ENCODE measurements at places on chromosomes 12 and 14. TPM values are rescaled to one million over a fixed set of nuclear protein-coding genes. Genes with fewer than 3 reads are reported as not detected.

- peak overlapping the region; percentile 14 for H3K4me3 ChIP-seq
- peak; percentile 92 for DNase-seq
- peaks cover 7% of the 10 kb centered on the region for H3K27me3 ChIP-seq
- H3K36me3 ChIP-seq, result no peaks in the 10 kb centered on the region
- peaks cover 16% of the 10 kb centered on the region for H3K4me1 ChIP-seq
- peak overlapping the region; percentile 34 for H3K27ac ChIP-seq
These were observed 193.9 kb downstream of the EMP1 start for GRCh38 chr12:13390381-13390861.

DNA sequence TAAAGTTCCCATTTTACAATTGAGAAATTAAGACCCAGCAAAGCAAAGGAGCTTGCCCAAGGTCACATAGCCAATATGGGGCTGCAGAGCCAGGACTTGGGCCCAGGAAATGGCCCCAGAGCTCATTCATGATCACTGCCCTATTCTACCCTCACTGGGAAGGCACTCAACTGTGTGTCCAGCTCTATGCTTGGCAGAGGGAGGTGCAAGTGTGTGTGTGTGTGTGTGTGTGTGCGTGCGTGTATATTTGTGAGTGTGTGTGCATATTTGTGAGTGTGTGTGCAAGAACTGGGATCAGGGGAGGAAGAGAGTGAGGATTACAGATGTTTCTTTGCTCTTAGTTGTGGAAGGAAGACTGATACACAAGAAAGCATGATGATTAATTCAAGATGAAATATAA is 151.2 kb upstream of the CRY1 start:
- no peak overlapping the region for H3K4me3 ChIP-seq
- DNase-seq, result no peak
- peaks cover 6% of the 10 kb centered on the region for H3K27me3 ChIP-seq
- no peak overlapping the region for H3K27ac ChIP-seq
- no peaks in the 10 kb centered on the region for H3K36me3 ChIP-seq

DNA sequence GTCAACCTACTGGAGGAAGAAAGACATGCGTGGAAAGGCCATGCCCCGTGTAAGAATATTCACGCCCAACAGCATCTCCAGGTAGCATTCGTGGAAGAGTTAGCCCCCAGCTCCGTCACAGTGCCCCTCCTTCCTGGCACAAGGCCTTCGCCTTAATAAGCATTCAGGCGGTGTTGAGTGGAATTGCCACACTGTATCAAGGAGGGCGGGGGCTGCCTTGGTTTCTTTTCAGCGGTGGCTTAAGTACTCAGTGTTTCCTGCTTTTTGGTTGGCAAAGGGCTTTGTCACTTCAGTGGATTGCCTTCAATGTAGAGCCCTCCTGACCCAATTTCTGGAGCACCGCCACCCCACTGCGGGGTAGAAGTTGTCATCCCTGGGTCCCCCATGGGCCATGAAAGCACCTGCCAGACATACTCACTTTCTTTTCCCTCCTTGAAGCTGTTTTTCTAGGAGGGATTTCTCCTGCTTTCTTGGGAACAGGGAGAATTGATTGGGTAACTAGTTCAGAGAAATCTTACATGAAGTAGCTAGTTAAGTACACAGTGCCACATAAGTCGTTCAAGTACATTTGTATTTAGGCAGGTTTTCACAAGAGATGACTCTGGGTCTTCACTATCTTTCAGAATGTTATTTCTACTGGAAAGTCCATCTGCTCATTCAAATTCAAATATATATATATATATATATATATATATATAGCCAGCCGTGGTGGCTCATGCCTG is 65.5 kb upstream of the STON2 start:
- no peak overlapping the region for H3K4me3 ChIP-seq
- H3K4me1 ChIP-seq, result no peaks in the 10 kb centered on the region
- no peaks in the 10 kb centered on the region for H3K36me3 ChIP-seq
- no peaks in the 10 kb centered on the region for H3K27me3 ChIP-seq

DNA sequence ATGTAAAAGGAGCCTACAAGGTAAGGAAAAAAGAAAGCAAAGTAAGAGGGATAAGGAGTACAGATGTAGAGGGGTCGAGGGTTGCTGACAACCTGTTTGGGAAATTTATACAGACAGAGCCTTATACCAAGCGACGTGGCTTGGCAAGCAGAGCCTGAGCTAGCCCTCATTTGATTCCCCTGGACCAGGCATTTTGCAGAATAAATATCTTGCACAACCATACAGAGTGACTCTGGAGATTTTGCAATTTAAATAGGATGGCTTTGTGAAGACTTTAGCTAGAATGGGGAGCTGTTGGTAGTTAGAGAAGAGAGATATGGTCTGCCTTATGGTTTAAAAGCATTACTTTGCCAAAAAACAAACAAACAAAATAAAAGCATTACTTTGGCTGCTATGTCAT is 11.1 kb upstream of the ANO6 start:
- no peak overlapping the region for H3K4me3 ChIP-seq
- H3K4me1 ChIP-seq, result no peaks in the 10 kb centered on the region
- H3K27me3 ChIP-seq, result no peaks in the 10 kb centered on the region
- no peak overlapping the region for H3K27ac ChIP-seq

GRCh38 chr12:6177642-6178358 is 22.4 kb upstream of the CD9 start:
- no peaks in the 10 kb centered on the region for H3K27me3 ChIP-seq
- H3K4me1 ChIP-seq, result peaks cover 35% of the 10 kb centered on the region

- H3K36me3 ChIP-seq, result no peaks in the 10 kb centered on the region
- no peaks in the 10 kb centered on the region for H3K27me3 ChIP-seq
- DNase-seq, result peak; percentile 20
- no peak overlapping the region for H3K27ac ChIP-seq
These were observed 177.3 kb upstream of the CDKN3 start for GRCh38 chr14:54219261-54220070.

- peak; percentile 82 for DNase-seq
- no peak overlapping the region for H3K4me3 ChIP-seq
These were observed 39.8 kb downstream of the NDUFA12 start for GRCh38 chr12:94963649-94964048.

DNA sequence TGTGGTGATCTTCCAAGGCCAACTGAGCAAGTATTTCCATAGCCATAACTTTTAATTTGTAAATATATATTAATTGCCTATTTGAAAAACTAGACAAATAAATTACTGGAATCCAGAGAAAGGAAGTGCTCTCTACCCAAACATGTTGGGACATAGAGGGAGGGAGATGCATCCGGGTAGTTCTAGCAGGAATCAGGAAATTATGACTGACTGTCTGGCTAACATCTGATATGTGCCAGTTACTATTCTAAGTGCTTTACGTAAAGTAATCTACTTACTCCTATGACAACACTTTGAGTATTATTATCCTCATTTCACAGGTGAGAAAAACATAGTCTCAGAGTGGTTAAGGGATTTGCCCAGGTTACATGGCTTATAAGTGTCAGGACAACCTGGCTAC is 147.7 kb upstream of the VASH1 start:
- no peak for DNase-seq
- H3K4me3 ChIP-seq, result no peak overlapping the region
- no peaks in the 10 kb centered on the region for H3K36me3 ChIP-seq
- 0 out of 2 replicates have a peak, but pooled peaks cover 5% of the 10 kb centered on the region for H3K27me3 ChIP-seq
- H3K4me1 ChIP-seq, result no peaks in the 10 kb centered on the region

- no peaks in the 10 kb centered on the region for H3K27me3 ChIP-seq
- H3K4me1 ChIP-seq, result peaks cover 23% of the 10 kb centered on the region
- H3K27ac ChIP-seq, result no peak overlapping the region
- H3K4me3 ChIP-seq, result no peak overlapping the region
These were observed 36.0 kb downstream of the GCH1 start for GRCh38 chr14:54866588-54866987.

DNA sequence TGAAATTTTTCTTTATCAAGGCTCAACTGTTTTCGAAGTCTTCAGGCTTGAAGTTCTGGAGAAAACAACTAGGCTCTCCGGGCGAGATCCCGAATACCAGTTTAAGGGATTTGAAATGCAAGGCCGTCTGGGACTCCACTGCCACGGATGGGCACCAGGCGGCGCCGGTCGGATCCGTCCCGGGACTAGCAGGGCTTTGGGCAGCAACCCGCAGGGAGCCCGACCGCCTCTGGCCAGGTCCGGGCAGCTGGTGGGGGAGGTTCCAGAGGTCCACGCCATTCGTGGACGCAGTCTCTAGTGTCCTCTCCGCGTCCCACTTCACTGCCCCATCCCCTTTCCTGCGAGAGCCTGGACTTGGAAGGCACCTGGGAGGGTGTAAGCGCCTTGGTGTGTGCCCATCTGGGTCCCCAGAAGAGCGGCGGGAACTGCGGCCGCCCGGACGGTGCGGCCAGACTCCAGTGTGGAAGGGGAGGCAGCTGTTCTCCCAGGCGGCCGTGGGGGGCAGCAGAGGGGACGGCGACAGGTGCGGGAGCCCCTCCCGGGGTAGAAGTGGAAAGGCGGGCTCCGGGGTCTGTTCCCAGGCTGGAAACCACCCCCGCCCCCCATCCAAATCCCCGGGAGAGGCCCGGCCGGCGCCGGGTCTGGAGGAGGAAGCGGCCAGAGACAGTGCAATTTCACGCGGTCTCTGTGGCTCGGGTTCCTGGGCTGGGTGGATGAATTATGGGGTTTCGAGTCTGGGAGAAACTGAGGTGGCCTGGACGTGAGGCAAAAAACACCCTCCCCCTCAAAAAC is 838 bp upstream of the ERBB3 start:
- H3K4me1 ChIP-seq, result no peaks in the 10 kb centered on the region
- H3K36me3 ChIP-seq, result no peaks in the 10 kb centered on the region
- DNase-seq, result peak; percentile 93
- no peaks in the 10 kb centered on the region for H3K27me3 ChIP-seq
- H3K27ac ChIP-seq, result peak overlapping the region; percentile 19

- H3K27me3 ChIP-seq, result no peaks in the 10 kb centered on the region
- DNase-seq, result no peak
These were observed 79.4 kb upstream of the HIF1A start for GRCh38 chr14:61615743-61616523.

GRCh38 chr14:105030194-105030593 is 9.3 kb upstream of the CDCA4 start:
- H3K36me3 ChIP-seq, result no peaks in the 10 kb centered on the region
- no peak for DNase-seq
- H3K27me3 ChIP-seq, result no peaks in the 10 kb centered on the region
- no peak overlapping the region for H3K4me3 ChIP-seq
- no peak overlapping the region for H3K27ac ChIP-seq
- H3K4me1 ChIP-seq, result peaks cover 24% of the 10 kb centered on the region

DNA sequence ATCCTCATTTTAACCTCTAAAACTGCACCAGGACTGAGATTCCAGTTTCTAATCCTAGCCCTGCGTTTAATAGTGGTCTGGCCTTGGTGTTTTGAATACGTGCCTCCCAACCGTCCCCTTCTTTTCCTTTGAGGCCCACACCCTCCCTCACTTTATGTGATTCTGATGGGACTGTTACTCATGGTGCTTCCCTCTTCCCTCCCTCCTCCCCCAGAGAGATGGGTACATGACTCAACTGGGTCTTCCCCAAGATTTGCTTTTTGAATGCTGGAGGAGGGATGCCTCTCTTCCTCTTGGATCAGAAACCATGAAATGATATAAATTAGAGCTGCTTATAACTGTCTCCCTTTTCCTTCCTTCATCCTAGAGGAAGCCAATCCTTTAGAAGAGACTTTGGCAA is 8.2 kb upstream of the PPP2R5E start:
- H3K27ac ChIP-seq, result no peak overlapping the region
- peak; percentile 65 for DNase-seq
- H3K36me3 ChIP-seq, result no peaks in the 10 kb centered on the region
- H3K4me1 ChIP-seq, result no peaks in the 10 kb centered on the region
- no peaks in the 10 kb centered on the region for H3K27me3 ChIP-seq

- no peaks in the 10 kb centered on the region for H3K36me3 ChIP-seq
- peak overlapping the region; percentile 95 for H3K4me3 ChIP-seq
- DNase-seq, result no peak
- peaks cover 12% of the 10 kb centered on the region for H3K4me1 ChIP-seq
- no peaks in the 10 kb centered on the region for H3K27me3 ChIP-seq
These were observed 778 bp downstream of the DNM1L start for GRCh38 chr12:32679920-32680237.

DNA sequence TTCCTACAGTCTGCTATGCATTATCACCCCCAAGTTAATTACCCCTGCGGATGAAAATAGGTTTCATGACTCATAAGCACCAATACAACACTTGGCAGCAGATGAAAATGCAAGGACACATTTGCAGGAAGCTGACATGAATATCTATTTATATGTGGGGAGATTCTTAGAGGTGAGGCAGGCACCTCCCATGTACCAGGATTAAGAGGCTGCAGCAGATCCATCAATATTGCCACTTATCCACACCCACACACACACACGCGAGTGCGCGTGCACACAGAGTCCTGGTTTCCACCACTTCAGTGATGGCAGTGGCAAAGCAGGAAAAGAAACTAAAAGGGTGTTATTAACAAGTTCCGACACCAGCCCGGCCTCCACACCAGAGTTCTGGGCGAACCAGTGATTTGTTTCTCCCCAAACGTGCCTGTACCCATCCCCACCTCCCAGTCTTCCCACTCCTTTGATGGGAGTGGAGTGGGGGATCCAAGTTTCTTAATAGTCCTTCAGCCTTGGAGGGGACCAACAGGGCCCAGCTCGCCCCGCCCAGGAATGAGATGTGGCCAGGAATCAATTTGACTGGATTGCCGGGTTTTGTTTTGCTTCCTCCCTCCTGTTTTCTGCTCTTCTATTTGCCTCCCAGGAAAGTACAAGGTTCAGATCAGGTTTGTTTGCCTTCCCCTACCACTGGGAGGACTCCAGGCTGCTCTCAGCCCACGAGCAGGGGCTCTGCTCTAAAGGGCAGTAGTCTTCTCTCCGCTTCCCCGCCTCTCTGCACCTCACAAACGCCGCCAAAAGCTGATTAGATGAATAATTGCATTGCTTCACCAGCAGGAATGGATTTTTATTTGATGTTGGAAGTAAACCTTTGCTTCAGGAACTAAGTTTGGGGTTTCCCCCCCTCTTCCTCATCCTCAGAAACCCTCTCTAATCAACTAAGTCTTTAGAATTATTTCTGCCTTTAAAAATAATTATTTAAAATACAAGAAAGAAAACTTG is 5.2 kb downstream of the IRF2BPL start:
- peaks cover 23% of the 10 kb centered on the region for H3K4me1 ChIP-seq
- no peaks in the 10 kb centered on the region for H3K36me3 ChIP-seq
- peak overlapping the region; percentile 99 for H3K27ac ChIP-seq
- H3K4me3 ChIP-seq, result peak overlapping the region; percentile 96

- no peak for DNase-seq
- H3K27ac ChIP-seq, result no peak overlapping the region
- H3K27me3 ChIP-seq, result no peaks in the 10 kb centered on the region
- H3K4me3 ChIP-seq, result no peak overlapping the region
These were observed 160.3 kb upstream of the FKBP4 start for GRCh38 chr12:2634471-2634870.

DNA sequence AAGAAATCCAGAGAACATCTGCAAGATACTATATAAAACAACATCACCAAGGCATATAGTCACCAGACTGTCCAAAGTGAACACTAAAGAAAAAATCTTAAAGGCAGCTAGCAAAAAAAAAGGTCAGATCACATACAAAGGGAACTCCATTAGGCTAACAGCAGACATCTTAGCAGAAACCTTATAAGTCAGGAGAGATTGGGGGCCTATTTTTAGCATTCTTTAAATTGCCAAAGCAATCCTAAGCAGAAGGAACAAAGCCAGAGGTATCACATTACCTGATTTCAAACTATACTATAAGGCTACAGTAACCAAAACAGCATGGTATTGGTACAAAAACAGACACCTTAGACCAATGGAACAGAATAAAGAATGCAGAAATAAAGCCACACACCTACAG is 92.5 kb downstream of the IPO8 start:
- no peaks in the 10 kb centered on the region for H3K27me3 ChIP-seq
- no peak overlapping the region for H3K4me3 ChIP-seq
- DNase-seq, result no peak
- H3K27ac ChIP-seq, result no peak overlapping the region
- H3K36me3 ChIP-seq, result no peaks in the 10 kb centered on the region

PTGDR gene
- not detected for total RNA-seq

PLEKHG7 gene
- not detected for total RNA-seq

CLEC4A gene
- not detected for total RNA-seq

CLMN gene
- 0.76 TPM for total RNA-seq

GLT1D1 gene
- not detected for total RNA-seq

KDM5A gene
- 25.1 TPM for total RNA-seq

CPM gene
- 8.5 TPM for total RNA-seq

ACSM4 gene
- total RNA-seq, result not detected

LALBA gene
- total RNA-seq, result not detected

PPP4R3A gene
- total RNA-seq, result 36.8 TPM

All from GM23248 (cell line).